ENCODE measurements at places on chromosomes 11 and 22.

- no peak for DNase-seq
Measured at GRCh38 chr11:68164437-68164836, 43.2 kb upstream of the CHKA start.

GRCh38 chr11:63705526-63705925, 24.2 kb downstream of the RTN3 start:
- DNase-seq = no peak

DNA sequence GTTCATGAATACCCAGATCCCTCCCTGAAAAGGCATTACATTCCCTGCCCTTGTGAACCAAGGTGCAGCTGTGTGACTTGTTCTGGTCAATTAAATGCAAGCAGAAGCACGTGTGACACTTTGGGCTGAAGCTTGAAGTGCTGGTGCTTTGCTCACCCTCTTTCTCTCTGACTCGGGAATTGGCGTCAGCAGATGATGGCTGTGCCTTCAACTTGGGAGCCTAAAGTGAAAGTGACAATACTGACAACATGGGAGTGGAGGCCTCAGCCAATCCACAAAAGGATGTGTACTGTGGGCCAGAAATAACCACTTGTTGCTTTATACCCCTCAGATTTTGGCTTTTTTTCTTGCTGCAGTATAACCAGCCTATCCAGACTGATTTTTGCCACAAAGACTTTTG, 148.3 kb upstream of the THY1 start:
- no peak for DNase-seq

GRCh38 chr11:5899534-5899933, 6.5 kb downstream of the OR52E5 start:
- DNase-seq = no peak

GRCh38 chr11:3984896-3985295, 109.7 kb upstream of the RRM1 start:
- DNase-seq = no peak

- no peak for DNase-seq
Measured at GRCh38 chr22:45149671-45150070, 14.1 kb upstream of the NUP50 start.

- DNase-seq = no peak
Measured at GRCh38 chr11:3224401-3225057, 5.9 kb upstream of the MRGPRG start.

GRCh38 chr22:25509374-25509791, 55.1 kb upstream of the GRK3 start:
- no peak for DNase-seq

- DNase-seq = peak; percentile 74
Measured at GRCh38 chr22:50526108-50526833, 873 bp upstream of the SCO2 start.

- no peak for DNase-seq
Measured at GRCh38 chr11:133078591-133079404, 453.5 kb downstream of the OPCML start.

- DNase-seq = no peak
Measured at GRCh38 chr11:14588681-14589080, 54.9 kb upstream of the PDE3B start.

DNA sequence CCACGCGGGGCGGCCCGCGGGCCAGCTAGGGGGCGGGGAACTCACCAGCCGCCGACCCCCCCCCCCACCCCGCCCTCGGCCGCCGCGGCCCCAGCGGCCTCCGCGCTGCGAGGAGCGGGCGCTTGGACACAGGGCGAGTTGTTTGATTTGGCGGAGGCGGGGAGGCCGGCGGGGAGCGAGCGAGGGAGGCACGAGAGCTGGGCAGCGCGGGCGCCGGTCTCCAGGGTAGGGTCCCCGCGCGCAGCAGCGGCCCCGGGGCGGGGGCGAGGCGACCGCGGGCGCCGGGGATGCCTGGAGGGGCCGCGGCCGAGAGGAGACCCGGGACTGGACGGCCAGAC, 64.4 kb downstream of the NAV2 start:
- no peak for DNase-seq

DNA sequence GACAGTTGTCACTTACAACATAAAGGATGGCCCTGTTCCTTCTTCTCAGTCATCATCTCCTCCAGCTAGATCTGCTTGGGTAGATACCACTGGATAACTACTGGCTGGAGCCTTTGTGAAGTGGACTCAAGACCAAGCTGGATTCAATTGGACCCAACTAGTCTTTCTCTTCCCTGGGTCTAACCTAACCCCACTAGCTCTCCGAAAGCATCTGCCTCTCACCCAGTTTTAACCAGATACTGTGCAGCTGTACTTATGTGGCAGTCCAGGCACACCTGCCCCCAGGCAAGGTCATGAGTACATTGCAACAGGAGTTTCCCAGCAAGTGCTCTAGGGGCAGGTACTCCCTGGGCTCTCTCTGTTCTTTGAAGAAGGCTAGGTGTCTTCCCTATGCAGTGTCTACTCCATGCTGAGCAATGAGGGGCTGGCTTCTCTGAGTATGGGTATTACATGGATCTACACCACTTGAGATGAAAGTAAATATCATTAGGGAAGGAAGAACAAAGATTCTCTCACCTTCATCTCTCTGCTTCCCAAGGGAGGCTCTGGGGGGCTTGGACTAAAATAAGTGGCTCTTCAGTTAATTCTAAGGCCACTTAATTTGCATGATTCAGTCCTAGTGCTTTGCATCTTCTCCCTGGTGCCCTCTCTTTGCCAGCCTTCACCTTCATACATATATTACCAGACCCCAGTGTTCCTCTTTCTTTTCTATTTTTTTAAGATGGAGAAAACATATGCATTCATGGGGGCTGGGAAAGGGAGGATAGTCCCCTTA, 236.1 kb downstream of the NXPE2 start:
- DNase-seq = no peak

DNA sequence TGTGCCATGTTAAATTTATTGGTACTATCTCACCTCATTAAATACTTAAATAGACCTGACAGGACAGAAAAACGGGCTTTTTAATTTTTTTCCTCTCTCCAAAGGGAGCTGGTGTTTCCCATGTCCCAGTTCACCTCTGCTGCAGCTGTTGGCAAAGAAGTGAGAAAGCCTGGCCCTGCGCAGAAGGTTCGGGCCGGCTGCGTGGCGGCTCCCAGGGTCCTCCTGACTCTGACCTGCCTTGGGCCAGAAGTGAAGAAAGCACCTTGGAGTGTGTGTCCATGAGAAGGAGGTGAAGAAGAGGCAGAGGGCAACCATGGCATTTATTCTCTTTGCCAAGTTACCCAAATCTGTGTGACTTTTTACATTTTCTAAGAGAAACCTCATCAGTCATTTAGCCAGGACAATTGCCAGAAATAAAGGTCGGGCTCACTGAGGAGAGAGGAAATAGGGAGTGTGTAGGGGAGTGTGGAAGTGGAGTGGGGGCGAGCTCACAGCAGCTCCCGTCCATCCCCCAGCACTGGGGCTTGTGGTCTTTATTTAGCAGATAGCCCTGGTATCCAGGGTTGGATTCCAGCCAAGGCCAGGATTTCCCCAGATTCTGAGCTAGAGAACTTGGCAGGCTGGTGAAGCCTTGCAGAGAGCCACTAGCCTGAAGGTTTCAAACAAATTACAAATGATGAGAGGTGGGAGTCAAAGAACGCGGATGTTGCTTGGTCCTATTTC, 102.4 kb upstream of the CADM1 start:
- no peak for DNase-seq

- DNase-seq = no peak
Measured at GRCh38 chr11:34366522-34366921, 8.7 kb upstream of the ABTB2 start.

DNA sequence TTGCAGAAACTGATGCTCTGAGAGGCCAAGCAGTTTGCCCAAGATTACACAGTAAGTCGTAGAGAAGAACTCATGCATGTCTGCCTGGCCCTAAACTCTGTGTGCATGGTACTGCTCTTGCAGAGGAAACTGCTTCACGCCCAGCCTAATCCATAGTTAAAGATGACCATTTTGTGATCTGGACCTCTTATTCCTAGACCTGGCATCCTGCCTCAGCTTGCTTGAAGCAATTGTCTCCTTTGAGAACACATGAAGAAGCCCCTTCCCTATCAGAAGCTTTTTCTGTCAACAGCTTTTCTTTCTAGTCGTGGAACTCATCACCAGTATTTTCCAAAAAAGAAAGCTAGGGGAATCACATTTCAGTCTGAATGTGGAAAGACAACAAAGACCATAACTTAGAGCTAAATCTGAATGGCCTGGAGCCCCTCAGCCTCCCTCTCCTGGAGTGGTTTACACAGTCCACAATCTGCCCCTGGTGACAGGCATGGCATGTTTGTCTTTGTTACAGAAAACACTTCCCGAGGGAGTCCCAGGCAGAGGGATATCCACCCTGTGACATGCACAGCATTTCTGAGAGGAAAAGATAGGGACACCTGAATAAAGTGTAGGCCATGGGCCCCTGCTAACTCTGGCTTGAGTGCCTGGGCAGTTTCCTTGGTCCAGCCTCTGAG, 2.9 kb upstream of the FZD4 start:
- no peak for DNase-seq

DNA sequence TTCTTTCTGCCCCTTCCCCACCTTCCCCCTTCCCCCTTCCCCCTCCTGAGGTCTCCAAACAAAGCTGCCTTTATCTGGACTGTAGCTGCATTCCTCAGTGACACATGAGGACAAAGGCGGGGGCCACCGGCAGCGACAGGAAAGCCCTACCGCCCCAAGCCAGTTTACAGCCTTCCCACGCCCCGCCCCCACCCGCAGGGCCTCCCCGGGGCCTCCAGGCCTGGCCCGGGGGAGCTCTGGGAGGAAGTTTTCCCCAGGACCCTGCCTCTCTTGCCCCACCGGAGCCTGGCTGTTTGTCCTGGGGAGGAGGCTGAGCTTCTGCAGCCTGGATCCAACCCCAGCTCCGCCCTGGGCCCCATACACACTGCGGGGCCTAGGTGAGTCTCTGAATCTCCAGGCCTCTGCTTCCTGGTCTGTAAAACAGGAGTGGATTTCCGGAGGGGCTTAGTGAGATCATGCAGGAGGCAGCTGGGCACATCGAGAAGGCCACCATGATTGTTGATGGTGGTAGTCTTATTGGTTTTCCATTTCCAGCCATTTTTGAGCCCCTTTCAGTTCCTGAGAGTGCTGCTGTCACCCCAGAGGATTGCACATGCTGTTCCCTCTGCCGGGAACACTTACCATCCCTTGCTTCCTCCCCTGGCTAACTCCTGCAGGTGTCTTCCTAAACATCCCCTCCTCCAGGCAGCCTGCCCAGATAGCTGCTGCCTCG, 130.7 kb downstream of the MN1 start:
- DNase-seq = no peak

GRCh38 chr11:77467993-77468392, 5.9 kb downstream of the PAK1 start:
- no peak for DNase-seq

DNA sequence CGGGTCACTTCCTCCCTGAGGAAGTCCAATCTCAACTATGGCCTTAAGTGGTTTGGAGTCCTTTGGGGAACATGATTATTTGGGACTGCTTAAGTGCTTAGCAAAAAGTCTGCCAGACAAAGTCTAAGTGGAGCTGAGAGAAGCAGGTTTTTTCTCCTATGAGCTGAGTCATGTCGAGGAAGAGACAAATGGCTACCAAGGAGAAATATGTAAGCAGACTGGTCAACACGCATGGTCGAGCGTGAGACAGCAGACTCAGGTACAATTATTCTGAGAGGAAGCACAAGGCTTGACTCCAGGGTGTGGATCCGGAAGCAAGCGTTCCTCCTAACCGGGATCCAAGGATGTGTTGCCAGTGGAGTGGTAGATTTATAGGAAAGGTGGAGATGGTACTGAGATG, 30.6 kb downstream of the UBASH3B start:
- no peak for DNase-seq

DNA sequence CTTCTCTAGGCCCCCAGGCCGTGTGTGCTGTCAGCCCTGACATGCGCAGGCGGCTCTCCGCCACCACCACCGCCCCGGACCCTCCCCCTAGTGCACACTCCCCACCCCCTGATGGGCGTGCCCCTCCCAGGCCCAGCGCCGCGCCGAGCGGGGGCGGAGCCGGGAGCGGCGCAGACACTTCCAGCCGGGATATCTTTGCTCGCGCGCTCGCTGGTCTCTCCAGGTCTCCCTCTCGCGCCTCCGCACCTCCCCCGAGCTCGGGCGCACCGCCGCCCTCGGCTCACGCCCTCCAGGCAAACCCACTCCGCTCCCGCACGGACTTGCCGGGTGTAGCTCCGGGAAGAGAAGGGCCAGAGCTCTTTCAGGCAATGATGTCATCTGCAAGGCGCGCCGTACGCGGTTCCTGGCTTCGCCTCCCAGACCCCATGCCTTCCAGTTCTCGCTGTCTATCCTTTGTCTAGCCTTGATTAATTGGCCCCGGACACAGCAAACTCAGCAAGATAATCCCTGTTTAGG, at the start of gene SCN3B:
Gene SCN3B (minus strand): TSS at position 59 of the 516 bp plus-strand sequence. CDS start 823 bp downstream, outside the sequence.
- DNase-seq = no peak

- DNase-seq = no peak
Measured at GRCh38 chr11:125778728-125779127, at the start of gene PATE2. TSS of gene PATE2 (minus strand) at chr11:125778828. CDS start at chr11:125778773, 55 bp downstream.

DNA sequence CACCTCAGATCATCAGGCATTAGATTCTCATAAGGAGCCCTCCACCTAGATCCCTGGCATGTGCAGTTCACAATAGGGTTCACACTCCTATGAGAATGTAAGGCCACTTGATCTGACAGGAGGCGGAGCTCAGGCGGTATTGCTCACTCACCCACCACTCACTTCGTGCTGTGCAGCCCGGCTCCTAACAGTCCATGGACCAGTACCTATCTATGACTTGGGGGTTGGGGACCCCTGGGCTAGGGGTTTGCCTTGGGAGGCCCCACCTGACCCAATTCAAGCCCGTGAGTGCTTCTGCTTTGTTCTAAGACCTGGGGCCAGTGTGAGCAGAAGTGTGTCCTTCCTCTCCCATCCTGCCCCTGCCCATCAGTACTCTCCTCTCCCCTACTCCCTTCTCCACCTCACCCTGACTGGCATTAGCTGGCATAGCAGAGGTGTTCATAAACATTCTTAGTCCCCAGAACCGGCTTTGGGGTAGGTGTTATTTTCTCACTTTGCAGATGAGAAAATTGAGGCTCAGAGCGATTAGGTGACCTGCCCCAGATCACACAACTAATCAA, 2.2 kb downstream of the APOC3 start:
- DNase-seq = no peak

GRCh38 chr11:1780700-1781592, 17.2 kb upstream of the CTSD start:
- no peak for DNase-seq

DNA sequence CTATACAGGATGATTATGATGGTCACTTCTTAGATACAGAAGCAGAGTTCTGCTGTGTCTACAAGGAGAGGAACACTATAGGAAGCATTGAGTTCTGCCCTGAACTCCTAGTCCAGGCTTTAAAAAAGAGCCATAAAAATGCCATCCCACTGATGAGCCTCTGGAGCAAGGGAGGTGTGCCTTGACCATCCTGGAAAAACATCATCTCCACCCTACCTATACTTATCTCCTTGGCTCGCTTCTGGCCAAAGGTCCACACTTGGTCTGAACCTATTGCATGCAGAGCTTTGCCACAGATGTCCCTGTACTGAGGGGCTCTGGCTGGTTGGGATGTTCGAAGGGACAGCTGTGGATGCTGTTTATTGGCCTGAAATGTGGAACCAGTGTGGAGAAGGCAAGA, 4.3 kb upstream of the PEX26 start:
- no peak for DNase-seq

GRCh38 chr11:45622861-45623260, 42.6 kb downstream of the CHST1 start:
- no peak for DNase-seq

- no peak for DNase-seq
Measured at GRCh38 chr11:99592266-99592665, 571.5 kb downstream of the CNTN5 start.
